ENCODE measurements at places on chromosomes 1 and 21.
A peak's percentile ranks its signal among the peaks of the same experiment; 100 is the strongest.

GRCh38 chr21:45319461-45320211, 31.9 kb upstream of the POFUT2 start:
- DNase-seq: peak; percentile 11

- DNase-seq: no peak
Measured at GRCh38 chr1:205576011-205576410, 55.8 kb downstream of the ELK4 start.

DNA sequence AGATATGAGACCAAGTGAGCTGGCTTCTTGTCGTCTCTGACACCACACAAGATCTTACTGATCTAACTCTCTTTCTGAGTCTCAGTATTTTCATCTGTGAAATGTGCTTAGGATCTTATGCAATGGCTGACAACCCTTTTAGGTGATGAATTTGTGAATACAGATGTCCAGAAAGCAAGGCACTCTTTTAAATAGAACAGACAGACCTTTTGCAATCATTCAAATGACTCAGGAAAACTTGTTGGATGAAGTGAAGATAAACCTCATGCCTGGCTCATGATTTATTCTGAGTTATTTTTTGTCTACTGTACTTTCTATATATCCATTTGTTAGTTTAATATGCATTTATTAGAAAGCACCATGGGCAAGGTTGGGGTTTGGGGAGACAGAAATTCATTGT, 411.3 kb downstream of the PTPRU start:
- no peak for DNase-seq

DNA sequence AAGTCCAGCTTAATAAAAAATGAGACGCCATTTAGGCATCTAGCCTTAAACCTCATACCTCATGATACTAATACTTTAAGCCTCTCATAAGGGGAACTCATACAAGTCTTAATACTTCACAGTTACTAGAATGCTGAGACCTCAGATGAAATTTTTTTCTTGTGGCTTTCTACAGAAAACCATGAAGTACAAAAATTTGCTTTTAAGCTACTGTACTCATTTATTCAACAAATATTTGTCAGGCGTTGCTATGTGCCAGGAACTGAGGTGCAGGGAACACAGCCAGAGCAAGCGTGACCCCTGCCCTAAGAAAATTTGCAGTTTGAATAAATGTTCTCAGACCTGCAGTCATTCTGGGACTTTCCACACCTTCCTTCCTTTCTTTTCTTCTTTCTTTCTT, 150.6 kb downstream of the MRPL39 start:
- DNase-seq: no peak

DNA sequence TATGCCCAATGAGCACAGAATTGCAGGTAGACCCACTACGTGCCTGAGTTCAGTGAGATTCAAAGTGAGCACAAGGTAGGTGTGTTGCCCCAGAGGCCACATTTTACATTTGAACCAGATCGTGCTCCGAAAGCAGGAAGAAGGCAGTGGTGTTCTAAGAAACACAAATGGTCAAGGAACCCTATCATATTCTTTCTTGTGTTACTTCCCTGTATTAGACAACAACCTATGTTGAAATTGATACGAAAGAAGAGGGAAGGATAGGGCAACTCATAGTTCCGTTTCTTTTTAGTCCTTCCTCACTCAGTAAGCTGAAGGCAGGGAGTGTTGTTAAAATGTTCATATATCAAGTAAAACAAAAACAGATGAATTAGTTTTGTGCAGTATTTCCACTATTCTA, 33.9 kb downstream of the OLFML2B start:
- no peak for DNase-seq

GRCh38 chr1:60857851-60858250, 224.5 kb upstream of the NFIA start:
- DNase-seq: no peak

- peak; percentile 40 for DNase-seq
Measured at GRCh38 chr1:232873412-232873811, 68.2 kb downstream of the MAP10 start.

GRCh38 chr1:32274646-32275340, 17.1 kb upstream of the HDAC1 start:
- no peak for DNase-seq

DNA sequence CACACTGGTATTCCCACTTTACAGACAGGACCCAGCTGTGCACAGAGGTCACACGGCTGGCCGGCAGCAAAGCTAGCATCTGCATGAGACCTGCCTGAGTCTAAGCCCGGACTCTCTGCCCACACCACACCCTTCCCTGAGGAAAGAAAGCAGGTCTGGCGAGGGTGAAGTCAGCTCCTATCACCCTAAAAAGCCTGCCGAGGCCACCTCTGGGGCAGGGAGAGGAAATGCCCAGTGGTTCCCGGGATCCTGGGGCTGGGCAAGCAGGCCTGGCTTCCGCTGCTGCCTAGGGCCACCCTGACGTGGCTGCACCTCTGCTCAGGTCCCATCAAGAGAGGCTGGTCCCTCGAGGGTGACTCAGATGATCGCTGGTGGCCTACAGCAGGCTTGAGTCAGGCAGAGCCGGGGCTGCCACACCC, 42.2 kb downstream of the RAP1GAP start:
- DNase-seq: no peak

DNA sequence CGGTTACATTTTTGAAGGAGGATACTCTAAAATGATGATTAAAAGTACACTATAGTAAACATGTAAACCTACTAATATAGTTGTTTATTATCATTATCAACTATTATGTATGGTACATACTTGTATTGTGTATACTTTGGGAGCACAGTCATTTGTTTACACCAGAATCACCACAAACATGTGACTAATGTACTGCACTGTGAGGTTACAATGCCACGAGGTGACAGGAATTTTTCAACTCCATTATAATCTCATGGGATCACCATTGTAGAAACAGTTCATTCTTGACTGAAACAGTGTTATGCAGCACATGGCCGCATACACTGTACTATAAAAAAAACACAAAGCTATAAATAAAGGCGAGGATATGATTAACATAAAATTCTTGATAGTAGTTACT, 44.3 kb downstream of the GPATCH2 start:
- DNase-seq: no peak

GRCh38 chr1:232854798-232855159, 49.6 kb downstream of the MAP10 start:
- no peak for DNase-seq

DNA sequence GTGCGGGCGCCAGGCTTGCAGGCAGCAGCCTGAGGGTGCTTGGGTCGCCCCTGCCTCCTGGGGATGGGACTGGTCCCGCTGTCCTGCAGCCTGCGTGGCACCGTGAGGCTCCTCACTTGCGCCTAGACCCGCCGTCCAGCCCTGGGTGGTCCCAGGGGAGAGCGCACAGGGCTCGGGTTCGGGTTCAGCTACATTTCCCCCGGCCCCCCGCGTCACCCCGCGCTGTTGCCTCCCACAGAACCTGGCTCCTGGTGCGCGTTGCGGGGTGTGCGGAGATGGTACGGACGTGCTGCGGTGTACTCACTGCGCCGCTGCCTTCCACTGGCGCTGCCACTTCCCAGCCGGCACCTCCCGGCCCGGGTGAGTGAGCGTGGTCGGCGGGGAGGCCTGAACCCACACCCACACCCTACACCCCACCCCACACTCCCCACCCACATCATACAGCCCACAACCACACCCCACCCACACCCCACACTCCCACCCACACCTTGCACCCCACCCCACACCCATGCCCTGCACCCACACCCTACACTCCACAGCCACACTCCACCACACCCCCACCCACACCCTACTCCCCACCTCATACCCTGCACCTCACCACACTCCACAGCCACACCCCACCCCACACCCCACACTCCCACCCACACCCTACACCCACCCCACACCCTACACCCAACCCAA, 6.2 kb upstream of the PFKL start:
- DNase-seq: no peak

GRCh38 chr1:12629511-12629956, 11.5 kb upstream of the DHRS3 start:
- DNase-seq: no peak

DNA sequence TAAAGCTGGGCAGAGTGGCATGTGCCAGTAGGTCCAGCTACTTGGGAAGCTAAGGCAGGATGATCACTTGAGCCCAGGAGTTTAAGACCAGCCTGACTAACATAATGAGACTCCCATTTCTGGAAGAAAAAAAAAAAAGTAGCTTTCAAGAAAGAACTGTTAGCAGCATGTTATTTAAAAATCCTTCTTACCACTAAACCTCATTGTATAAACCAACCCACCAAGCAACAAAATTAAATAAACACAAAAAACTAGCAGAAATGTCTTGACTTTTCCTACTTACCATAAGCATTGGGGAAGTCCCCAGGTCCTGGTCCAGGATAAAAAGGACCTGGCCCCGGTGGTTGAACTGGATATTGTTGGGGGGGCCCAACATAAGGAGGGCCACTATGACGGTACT, 192.9 kb upstream of the HP1BP3 start:
- no peak for DNase-seq

- DNase-seq: no peak
Measured at GRCh38 chr1:49333906-49334305, 557.2 kb upstream of the BEND5 start.

DNA sequence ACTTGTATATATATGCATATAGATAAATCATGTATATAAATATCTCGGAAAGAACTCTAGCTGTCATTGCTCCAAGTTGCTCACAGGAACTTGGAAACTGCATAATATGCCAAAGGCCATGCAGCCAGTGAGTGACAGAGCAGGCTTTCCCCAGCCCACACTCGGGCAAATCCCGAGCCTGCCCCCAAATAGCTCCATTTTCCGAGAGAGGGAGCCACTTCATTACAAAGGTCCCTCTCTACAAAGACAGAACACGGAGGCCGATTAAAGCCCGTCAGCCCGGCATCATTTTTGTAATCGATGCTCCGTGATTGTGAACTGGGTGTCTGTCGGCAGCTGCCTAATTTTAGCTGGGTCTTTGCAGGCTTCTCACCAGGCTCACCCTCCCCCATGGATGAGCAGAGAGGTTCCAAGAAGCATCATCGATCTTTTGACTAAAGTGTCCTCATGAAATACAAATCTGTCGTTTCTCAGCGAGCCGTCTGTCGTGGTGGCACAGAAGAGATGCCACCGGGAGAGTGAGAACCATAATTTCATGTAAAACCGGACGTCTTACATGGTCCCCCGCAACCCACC, 663.9 kb downstream of the PTPRU start:
- DNase-seq: no peak

DNA sequence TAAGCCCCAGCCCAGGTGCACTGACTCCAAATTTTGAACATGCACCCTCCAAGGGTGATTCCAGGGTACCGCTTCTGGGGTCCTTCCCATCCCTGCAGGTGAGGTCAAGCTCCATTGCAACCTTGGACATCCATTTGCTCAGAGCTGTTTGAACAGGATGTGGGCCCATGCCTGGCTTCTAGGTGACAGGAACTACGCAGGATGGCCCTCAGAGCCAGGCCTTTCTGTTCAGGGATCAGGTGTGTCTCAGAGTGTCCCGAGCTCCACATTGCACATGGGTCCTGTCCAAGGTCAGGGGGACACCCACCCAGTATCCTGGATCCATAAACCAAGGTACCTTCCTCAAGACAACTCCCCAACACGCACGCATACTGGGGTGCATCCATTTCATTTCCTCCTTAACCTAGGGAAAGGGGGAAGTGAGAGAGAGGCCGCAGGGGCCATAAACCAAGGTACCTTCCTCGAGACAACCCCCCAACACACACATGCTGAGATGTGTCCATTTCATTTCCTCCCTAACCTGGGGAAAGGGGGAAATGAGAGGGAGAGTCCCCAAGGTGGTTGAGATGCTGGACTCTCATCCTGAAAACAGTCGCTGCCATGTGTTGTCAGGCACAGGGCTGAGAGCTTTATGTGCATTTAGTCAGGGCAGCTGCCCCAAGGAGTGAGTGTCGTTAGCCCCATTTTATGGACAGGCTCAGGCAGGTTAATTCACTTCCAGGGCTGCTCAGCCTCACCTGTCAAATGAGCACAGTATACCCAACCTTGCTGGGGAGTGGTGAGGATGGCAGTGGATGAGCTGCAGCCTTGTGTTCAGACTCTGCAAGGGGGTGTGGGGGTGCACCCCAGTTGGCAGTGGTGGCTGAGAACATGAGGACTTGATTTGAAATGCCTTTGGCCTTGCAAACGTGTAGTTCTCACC, 2.1 kb downstream of the SLC66A1 start:
- no peak for DNase-seq

GRCh38 chr1:83990734-83991133, 8.2 kb downstream of the TTLL7 start:
- no peak for DNase-seq

GRCh38 chr1:8981169-8981568, 35.5 kb downstream of the CA6 start:
- DNase-seq: no peak

- no peak for DNase-seq
Measured at GRCh38 chr1:39261712-39262221, 57.3 kb downstream of the MACF1 start.
